ENCODE measurements at places on chromosomes 7 and 10.
A peak's percentile ranks its signal among the peaks of the same experiment; 100 is the strongest.

- DNase-seq: no peak
These were observed 101.8 kb downstream of the MKI67 start for GRCh38 chr10:128024426-128024825.

GRCh38 chr7:11168650-11169170 lies 195.0 kb downstream of the PHF14 start:
- no peak for DNase-seq

GRCh38 chr10:93028883-93029282 lies 31.7 kb upstream of the CYP26C1 start:
- no peak for DNase-seq

DNA sequence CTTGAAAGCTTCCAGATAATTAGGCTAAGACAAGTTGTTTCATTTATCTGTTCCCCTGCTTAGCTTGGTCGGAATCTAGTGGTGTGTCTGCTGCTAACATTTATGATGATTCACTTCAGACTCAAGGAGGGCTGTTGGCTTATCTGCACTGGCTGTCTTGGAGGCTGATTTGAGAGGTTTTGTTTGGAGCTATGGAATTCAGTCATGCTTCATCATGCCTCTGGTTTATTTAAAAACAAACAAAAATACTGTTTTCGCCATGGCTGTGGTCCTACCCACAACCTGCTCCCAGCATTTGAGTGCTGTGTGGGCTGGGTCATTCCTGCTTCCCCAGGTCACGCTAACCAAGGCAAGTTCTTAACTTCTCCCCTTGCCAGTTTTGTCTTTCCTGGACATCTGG lies 11.7 kb upstream of the ARPC1B start:
- no peak for DNase-seq

- DNase-seq: no peak
These were observed 21.7 kb downstream of the KLHDC10 start for GRCh38 chr7:130091999-130092398.

DNA sequence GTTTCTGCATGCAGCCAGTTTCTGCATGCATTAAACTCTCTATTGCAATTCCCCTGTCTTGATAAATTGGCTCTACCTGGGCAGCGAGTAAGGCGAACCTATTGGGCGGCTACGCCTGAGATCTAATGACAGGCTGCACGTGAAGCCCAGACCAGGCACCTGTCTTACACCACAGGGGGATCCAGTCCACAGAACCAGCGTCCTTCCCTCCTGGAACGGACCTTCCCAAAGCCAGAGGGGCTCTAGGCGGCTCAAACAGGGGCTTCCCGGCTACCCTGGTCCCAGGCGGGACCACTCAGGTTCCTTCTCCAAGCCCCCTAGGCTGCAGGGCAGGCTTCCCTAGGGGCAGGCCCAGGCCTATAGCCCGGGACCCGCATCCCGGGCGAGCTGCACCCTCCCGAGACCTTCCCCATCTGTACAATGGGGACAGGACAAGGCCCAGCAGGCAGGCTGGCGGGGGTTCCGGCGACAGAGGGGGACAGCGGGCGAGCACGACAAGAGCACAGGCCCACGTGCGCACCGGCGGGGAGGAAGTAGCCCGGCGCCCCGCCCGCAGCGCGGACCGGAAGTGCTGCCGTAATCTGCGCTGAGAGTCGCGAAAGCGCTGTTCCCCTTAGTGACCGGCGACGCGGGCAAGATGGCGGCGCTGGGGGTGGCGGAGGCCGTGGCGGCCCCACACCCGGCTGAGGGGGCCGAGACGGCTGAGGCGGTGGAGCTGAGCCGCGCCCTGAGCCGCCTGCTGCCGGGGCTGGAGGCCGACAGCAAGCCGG lies at the start of gene DNAAF5:
Gene DNAAF5 (plus strand): TSS at position 616 of the 770 bp plus-strand sequence. CDS start 22 bp downstream, at position 638.
- peak; percentile 87 for DNase-seq

DNA sequence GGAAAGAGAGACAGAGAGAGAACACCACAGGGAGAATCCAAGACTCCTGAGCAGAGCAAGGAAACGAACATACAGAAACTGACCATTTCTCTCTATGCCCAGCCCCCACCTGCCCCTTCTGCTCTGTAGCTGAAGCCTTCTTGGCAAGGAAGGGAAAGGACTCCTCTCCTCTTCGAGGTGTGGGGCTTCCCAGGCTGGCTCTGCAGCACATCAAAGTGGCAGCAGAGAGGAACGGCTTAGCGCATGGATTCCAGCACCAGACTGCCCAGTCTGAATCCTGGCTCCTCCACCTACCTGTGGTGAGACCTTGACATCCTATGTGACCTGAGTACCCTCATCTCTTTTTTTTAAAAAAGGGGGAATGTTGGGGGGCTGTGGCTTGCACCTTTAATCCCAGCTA lies 69.4 kb downstream of the SH3PXD2A start:
- DNase-seq: no peak

GRCh38 chr7:115838829-115839228 lies 191.7 kb downstream of the TFEC start:
- no peak for DNase-seq

- no peak for DNase-seq
These were observed 13.6 kb downstream of the PON2 start for GRCh38 chr7:95421000-95421846.

- peak; percentile 15 for DNase-seq
These were observed at the start of gene PDGFA for GRCh38 chr7:519484-520390. PDGFA (minus strand) TSS chr7:519846; CDS start chr7:519001, 845 bp downstream.

Measured in stimulated activated naive CD4-positive, alpha-beta T cell treated with Interleukin-2 at 50 U/mL for 16 hours (primary cell).